ENCODE measurements at places on chromosomes 3 and 15.
A peak's percentile ranks its signal among the peaks of the same experiment; 100 is the strongest.

DNA sequence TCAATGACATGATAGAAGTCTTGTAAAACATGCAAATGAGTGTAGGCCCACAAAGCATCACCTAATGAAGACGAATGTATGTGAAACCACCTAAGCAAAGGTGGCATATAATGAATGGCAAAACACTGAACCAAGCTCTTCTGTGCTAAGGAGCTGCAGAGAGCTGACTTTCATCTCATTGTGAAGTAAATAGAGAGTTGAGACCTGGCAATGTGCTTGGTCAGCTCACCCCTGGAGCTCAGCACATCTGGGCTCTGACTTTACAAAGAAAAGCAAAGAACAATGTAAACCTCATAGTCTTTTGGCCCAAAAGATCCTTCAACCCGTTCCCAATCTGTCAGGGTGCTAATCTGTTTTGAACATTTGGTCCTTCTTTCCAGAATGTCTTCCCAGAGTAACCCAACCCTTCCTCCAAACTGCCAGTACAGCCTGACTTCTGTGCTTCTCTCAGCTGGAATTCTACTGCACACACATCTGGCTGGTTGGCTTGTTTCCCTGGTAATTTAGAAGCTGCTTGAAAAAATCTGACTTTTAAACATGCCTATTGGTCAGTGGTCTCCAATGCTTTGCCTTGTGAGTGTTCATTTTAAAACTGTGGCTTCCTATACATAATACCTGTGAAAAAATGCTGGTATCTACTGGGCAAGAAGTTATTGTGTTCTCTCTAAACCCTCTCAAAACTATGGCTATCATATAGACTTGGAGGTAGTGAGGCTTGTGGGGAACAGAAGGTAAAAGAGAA, 101.7 kb downstream of the CD200R1L start:
- DNase-seq: peak; percentile 44

- peak; percentile 64 for DNase-seq
These were observed 23.2 kb upstream of the TATDN2 start for GRCh38 chr3:10224794-10225665.

GRCh38 chr15:49110158-49110944, 45.0 kb downstream of the COPS2 start:
- DNase-seq: no peak

GRCh38 chr15:72168808-72169190, 28.8 kb downstream of the GRAMD2A start:
- DNase-seq: no peak

GRCh38 chr3:33034601-33035000, 62.3 kb downstream of the GLB1 start:
- no peak for DNase-seq

- DNase-seq: no peak
These were observed 114.8 kb downstream of the WDR72 start for GRCh38 chr15:53644660-53645059.

DNA sequence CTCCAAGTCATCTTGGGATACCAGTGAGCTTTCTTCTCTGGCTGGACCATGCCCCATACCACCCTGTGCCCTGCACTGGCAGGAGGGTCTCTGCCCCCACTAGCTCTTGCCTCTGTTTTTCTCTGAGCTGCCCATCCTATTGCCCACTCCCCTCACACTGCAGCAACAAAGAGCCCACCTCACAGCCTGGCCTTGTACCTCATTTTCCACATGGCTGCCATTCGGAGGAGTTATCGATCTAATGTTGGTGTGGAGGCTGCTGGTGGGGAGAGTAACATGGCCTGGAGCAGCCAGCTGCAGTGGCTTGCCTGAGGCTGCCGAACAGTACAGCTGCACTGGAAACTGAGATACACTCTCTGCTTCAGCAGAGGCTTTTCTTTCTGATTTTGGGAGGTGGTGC, 65.7 kb upstream of the AGBL1 start:
- no peak for DNase-seq

GRCh38 chr3:16515885-16516420, 2.5 kb upstream of the RFTN1 start:
- no peak for DNase-seq

- no peak for DNase-seq
These were observed 62.6 kb downstream of the OSBPL10 start for GRCh38 chr3:31918179-31919150.

GRCh38 chr3:104909198-104909597, 457.5 kb upstream of the ALCAM start:
- peak; percentile 76 for DNase-seq

DNA sequence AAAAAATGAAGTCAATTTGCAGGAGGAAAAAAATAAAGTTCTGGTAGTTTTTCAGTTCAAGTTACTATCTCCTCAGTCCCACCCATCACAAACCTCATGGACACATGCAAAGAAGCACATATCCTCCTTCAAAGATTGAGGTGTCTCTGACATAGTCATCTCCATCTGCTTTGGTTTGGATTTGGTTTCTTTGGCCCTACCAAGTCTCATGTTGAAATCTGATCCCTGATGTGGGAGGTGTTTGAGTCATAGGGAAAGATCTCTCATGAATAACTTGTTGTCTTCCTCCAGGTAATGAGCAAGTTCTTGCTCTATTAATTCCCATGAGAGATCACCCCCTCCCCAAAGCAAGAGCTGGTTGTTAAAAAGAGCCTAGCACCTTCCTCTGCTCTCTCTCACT, 446.8 kb downstream of the IGSF11 start:
- no peak for DNase-seq

- DNase-seq: peak; percentile 16
These were observed 302.5 kb upstream of the ATP11B start for GRCh38 chr3:182490596-182491491.

- no peak for DNase-seq
These were observed 299.5 kb downstream of the NSUN3 start for GRCh38 chr3:94362393-94362792.

DNA sequence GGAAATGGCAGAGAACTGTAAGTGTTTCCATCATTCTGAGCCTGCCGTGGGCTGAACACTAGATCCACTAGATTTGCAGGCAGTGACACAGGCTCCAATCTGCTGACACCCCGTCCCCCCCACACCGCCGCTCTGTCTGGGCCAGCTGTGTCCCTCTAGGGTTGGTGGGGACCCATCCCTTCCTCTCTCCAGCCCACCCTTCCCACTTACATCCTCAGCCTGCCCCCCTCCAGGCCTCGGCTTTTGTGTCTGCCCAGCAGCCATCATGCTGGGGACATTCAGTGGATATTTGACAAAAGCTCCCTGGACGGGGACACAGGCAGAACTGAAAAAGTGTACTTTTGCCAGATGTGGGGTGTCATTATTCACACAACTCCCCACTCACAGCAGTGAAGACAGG, 10.7 kb upstream of the LRRK1 start:
- DNase-seq: no peak

DNA sequence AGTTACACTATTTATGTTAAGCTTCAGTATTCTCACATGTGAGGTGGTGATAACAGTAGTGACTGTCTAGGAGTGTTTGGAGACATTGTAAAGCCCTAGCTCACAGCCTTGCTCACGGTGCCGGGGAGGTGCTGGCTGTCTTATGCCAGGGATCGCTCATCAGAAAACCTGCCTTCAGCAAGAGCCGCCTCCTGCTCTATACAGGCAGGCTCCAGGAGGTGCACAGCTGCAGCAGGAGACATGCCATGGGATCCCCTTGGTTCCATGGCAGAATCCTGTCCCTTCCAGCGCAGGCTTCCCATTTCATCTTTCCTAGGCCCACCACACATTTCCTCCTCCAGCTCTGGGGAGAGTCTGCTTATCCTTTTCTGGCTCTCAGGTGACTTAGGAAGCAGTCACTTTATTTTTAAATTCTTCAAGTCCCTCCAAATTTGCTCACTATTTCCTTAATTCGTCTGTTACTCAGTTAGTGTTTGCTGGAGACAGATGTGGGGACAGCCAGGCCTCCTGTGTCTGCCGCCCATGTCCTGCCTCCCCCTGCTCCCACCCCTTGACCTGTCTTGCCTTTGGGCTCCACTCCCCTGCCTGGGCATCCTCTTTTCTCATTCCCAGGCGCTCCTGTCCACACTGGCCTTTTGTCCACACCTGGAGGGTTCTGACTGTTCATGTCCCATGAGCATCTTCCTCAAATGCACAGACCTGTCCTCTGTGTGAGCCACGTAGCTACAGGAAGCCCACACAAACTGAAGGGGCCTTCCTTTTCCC, 31.7 kb downstream of the SLCO2A1 start:
- no peak for DNase-seq

DNA sequence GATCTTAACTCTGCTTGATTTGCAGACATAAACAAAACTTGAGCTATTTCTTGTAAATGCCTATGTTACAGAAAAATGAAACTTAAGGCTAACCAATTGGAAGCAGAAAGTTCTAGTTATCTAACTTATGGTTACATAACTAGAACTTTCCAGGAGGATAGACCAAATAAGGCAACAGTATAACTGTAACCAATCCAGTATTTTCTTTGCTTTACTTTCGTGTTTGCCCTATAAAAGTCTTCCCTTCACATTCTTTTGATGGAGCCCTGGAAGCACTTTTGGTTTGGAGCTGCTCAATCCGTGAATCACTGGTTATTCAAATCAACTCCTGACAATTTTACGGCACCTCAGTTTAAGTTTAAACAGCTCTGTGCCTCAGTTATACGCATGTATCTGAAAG, 164.6 kb downstream of the SUCLG2 start:
- peak; percentile 37 for DNase-seq

DNA sequence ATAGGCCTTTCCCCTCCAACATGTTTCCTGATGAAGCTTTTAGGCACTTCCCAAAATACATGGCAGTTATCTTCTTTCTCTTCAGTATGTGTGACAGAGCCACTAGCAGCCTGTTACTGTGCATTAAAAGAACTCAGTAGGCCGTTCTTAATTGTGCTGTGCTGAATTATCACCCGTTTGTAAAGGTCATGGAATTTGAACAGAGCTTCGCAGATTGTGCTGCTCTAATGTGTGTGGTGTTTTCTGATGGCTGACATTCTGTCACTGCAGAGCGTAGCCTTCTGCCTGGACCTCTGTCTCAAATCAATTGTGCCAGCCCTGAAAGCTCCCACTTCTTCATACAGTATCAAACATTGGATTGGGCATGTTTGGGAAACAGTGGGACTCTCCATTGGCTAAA, 111.3 kb downstream of the C3orf70 start:
- DNase-seq: no peak

DNA sequence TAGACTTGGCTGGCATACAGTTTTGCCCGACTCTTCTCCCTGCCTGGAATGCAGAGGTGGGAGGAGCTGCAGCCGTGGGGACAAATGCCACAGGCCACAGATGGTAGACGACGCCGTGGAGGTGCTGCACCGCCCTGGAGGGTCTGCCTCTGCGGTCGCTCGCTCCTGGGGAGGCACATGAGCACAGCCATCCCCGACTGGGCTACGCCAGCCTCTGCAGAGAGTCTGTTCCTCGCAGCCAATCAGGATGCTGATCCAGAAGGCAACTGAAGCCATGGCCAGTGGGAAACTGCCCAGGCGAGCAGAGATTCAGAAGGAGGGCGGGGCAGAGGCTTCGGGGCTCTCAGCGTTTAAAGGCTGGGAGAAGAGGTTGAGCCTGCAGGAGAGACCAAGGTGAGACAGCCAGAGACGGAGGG, 11.9 kb upstream of the LRRC15 start:
- DNase-seq: no peak

DNA sequence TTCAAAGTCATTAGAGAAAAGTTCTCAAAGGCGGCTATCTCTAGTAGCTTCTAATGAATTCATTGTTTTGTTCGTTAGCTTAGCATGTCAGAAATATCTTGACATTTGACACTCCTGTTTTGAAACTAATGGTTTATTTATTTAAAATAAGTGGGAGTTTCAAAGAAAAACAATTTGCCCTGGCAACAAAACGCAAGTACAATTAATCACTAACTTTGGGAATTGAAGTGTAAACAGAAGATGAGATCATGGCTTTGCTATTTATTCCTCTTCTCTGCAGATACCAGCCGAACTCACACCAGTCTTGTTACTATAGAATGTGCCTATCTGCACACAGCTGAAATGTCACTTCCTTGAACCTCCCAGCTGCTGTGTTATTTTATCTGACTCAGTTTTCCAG, 27.5 kb downstream of the MASP1 start:
- peak; percentile 69 for DNase-seq

DNA sequence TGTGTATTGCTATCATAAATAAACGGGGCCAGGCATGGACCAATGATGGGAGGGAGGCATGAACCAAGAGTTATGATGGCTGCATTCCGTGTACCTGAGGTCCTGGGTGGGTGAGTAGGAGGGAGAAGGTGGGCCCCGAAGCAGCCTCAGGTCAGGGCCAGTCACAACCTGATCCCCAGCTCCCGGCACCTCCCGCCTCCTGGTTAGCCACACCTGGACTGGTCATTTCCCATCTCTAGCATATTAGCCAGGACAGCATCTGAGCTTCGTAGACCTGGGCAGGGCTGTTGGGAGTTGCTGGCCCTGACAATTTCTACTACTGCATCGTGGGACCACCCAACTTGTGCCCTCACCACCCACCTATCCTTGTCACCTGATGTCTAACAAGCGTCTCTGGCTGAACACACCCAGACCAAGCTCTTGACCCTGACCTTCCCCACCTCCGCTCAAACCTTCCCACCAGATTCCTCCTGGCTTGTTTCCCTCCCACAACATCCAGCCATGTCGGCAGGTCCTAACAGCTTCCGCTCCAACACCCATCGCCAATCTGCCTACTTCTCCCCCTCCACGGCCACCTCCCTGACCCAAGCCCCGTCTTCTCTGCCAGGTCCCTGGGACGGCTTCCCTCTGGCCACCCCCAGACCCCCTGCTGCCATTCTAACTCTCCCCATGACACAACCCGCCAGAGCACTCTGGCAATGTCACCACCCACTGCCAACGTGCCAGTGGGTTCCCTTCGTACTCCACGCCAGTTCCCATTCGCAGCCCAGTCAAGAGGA, 133.8 kb upstream of the IQSEC1 start:
- DNase-seq: no peak

DNA sequence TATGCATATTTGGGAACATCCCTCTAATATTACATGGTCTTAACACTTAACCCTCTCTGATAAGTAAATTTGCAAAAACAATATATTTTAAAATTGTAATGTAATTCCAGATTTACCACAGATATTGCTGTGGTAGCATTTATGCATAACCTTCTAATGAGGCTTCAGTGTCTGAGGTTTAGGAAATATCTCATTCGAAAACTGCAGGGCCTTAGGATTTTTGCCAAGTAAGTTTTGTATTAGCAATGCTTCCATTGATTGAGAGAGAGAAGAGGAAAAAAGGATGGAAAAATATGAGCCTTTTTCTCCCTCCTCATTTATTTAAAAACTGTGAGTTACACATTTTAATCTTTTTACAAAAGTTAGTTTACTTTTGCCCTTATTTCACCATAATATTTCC, 294.6 kb downstream of the EPHA3 start:
- peak; percentile 79 for DNase-seq

GRCh38 chr15:94174399-94174802, 57.0 kb upstream of the MCTP2 start:
- peak; percentile 83 for DNase-seq
